NCI-H187 treated with DMSO at 0.1 percent for 48 hours (cell line): ENCODE measurements at places on chromosomes 5 and 9.

DNA sequence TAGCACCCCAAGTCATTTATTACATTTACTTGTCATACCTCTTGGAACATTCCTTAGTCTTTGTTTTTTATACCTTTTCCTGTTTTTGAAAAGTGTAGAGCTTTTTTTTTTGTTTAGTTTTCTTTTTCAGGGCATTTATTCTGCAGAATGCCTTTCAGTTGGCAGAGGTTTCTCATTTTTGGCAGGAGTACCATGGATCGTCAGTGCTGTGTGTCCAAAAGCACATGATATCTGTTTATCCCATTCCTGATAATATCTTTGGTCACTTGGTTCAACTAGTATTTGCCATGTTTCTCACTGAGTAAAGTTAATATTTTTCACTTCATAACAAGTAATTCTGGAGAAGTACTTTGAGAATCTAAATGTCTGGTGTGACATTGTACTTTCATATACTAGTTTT is 10.7 kb downstream of the OGN start:
- no peak for DNase-seq

DNA sequence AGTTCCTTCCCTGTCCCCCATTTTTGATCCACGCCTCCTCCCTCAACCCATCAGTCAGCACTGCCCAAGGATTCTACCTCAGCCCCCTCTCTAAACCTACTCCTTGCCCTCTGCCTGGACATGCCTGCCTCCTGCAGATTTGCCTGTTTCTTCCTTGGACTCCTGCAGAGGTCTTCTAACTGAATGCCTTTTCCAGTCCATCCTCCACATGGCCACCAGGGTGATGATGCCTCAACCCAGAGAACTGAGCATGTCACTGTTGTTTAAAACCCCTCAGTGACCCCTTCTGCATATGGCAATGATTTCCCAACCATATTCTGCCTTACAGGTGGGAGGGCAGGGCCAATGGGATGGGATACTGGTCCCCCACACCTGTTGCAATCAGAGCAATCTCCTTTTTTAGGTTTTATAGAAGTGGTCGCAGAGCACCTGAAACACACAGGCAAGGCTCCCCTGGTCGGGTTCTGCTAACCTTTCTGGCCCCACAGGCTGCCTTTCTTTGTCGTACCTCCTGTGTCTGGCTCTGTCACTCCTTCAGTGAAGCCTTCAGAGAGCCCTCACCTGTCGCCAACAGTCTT is 9.3 kb downstream of the PHYKPL start:
- no peak for DNase-seq

GRCh38 chr5:73135021-73135420 is 14.6 kb downstream of the TMEM171 start:
- no peak for DNase-seq

GRCh38 chr9:91578911-91579310 is 155.3 kb upstream of the NFIL3 start:
- DNase-seq, result no peak

DNA sequence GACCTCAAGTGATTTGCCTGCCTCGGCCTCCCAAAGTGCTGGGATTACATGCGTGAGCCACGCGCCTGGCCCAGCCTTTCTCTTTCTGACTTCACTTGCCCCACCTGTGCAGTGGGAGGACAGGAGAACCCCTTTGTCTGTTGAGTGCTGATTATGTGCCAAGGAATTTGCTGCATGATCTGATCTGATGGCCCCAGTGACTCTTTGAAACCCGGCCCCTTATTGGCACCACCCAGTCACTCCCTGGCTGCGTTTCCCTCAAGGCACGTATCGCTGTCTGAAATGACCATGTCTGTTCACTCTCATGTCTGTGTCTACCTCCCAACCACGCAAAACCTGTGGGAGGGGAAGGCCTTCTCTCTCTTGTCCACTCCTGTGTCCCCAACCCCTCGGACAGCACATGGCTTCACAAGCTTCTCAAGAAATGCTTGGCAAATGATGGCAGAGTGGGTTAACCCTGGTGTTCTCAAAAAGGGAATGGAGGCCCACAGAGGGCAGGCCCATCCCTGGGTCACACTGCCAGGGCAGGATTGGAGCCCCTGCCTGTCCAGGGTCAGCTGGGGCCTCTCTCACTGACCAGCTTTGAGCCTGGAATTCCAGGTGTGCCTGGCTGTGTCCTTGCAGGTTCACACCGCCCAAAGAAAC is 21.9 kb downstream of the NEK6 start:
- DNase-seq, result no peak

- no peak for DNase-seq
Measured at GRCh38 chr5:51974834-51975233, 591.6 kb downstream of the ISL1 start.
